ENCODE measurements at places on chromosomes 5 and 9.

GRCh38 chr5:40681363-40682153, 1.8 kb downstream of the PTGER4 start:
- no peak for DNase-seq

- no peak for DNase-seq
Observed at GRCh38 chr9:4124266-4124665, 175.6 kb downstream of the GLIS3 start.

- no peak for DNase-seq
Observed at GRCh38 chr9:7375013-7375511, 424.5 kb downstream of the DMAC1 start.

- DNase-seq = no peak
Observed at GRCh38 chr5:177330991-177331842, 19.5 kb upstream of the MXD3 start.

GRCh38 chr5:171494452-171495121, 75.1 kb downstream of the FGF18 start:
- no peak for DNase-seq

DNA sequence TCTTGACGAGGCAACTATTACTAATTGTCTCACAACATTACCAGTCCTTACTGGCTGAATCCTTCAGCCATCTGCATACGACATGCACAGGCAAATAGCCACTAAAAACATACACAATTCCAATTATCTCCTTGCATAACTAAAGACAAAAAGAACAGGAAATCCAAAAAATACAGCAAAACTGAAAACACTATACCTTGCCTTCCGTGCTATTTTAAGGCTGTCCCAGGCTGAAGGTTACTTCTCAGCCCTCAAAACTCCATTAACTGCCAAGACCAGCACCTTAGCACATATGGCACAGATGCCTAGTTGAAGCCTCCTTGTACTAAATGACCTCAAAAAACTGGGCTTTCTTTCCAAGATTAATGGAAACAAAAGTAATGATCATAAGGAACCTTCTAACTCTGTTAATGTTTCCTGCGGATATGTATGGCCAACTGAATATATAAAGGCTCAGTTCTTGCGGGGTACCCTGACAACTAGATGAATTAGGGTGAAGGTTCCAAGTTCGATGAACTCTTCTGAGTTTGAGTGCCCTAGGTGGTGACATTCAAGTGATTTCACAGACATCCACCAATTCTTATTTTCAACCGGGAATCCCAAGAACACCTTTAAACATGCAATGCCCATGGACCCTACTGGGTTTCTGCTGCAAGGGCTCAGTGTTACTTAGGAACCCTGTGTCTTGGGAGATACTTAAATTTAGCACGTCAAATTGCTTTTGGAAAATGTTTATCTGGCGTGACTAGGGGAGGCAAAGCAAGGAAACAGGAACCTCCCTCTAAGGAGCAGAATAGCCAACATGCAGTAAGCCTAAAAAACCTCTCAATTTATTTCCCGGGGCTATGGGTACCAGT, 455.3 kb downstream of the RAB3C start:
- no peak for DNase-seq

- no peak for DNase-seq
Observed at GRCh38 chr5:90095292-90096060, 314.1 kb downstream of the CETN3 start.

- DNase-seq = no peak
Observed at GRCh38 chr9:134546246-134546731, 95.3 kb upstream of the COL5A1 start.

DNA sequence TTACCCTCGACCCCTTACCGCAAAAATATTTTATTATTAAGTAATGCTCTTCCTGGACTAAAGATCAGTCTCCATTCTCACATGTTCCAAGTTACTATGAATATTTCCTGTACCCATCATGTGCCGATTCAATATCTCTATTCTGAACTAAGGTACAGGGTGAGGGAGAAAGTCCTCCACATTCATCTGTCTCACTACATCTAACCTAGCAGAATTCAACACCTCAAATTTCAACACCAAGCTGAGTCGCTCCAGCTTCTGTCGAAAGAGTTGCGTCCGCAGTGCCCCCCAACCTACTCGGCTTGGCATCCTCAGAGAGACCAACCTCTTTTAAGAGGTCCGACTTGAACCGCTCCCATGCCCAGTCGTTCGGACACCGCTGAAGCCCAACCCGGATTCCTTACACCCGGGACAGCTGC, 1.0 kb downstream of the CERT1 start:
- DNase-seq = no peak

DNA sequence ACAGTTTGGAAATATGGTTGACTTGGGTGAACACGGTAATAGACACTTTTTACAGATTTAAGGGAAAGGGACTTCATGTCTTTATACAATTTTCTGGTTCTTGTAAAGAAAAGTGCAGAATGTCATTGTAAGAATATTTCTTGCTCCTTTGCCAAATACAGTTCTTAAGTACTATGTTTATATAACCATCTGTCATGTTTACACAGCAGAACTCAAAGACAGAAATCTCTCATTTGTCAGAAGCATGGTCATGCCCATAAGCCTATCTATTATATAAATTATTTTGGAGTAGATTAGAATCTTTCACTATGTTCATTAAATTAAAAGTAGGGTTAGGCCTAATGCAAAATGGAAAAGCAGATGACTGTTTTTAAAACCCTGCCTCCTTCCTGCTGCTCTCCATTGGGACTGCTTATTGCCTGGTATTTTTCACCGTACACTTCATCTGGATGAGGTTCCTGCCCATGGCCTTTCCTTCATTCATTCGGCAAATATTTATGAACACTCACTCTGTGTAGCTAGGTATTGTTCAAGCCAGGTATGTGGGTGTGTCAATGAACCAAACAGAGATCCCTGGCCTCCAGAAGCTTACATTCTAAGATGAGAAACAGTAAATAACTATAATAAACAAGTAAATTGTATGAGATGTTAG, 558.1 kb downstream of the NR2F1-AS1 start:
- DNase-seq = no peak

DNA sequence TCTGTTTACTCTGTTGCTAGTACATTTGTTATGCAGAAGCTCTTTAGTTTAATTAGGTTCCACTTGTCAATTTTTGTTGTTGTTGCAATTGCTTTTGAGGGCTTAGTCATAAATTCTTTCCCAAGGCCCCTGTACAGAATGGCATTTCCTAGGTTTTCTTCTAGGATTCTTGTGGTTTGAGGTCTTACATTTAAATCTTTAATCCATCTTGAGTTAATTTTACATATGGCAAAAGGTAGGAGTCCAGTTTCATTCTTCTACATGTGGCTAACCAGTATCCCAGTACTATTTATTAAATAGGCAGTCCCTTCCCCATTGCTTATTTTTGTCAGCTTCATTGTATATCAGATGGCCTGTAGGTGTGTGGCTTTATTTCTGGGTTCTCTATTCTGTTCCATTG, 792.4 kb downstream of the PTPRD start:
- DNase-seq = no peak

DNA sequence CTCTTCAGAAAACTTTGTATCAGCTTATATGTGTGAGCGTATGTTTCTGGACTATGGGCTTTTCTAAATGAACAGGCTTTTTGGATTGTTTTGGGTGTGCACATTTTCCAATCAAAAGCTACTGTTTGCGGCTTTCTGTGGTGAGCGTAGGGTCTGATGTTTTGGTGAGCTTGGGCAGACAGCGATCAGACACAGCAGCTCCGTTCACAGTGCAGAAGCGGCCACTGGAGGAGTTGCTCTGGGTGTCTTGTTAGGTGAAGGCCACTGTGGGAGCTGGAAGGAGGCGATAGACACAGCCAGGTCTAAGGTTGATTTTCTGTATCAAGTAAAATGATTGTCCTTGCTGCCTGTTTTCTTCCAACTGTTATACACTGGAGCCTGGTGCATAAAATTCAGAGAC, 11.1 kb downstream of the PRRC2B start:
- DNase-seq = no peak

GRCh38 chr9:100697339-100697738, 119.5 kb downstream of the CAVIN4 start:
- no peak for DNase-seq

GRCh38 chr5:2639425-2639824, 112.1 kb downstream of the IRX2 start:
- DNase-seq = no peak

DNA sequence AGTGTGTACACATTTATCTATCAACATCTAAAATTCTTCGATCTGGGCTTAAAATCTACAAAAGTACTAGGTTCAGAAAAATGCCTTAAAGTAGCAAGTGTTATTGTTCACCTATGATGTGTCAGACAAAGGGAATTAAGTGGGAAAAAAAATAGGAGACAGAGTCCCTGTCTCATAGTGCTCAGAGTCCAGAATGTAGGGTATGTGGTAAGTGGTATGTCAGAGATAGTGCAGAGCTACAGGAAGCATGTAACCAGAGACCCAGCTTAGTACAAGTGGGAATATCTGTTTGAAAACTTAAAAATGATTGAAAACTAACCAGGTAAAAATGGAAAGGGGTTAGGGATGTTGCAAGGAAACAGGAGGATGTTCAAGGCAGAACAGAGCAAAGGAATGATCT, 482.8 kb downstream of the ELAVL2 start:
- no peak for DNase-seq

GRCh38 chr5:68454766-68455165, 239.2 kb downstream of the PIK3R1 start:
- DNase-seq = no peak

DNA sequence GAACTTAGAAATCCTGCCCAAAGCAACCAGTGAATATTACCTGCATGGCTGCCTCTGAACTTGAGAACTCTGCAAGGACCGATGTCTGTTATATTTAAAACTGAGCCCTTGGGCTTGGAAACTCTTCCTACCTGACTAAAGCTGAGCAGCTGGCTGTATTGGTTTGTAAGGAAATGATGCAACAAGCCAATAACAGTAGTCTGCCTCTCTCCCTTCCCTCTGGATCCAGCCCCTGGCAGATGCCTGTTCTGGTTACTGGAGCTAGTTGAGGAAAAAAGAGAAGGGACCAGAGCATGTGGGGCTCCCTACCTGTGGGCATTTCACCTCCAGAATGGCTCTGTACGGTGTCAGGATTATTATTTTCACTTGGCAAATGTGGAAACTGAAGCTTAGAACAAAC, 34.7 kb downstream of the SH3RF2 start:
- DNase-seq = no peak

- no peak for DNase-seq
Observed at GRCh38 chr5:129110742-129111141, 16.2 kb downstream of the ISOC1 start.

DNA sequence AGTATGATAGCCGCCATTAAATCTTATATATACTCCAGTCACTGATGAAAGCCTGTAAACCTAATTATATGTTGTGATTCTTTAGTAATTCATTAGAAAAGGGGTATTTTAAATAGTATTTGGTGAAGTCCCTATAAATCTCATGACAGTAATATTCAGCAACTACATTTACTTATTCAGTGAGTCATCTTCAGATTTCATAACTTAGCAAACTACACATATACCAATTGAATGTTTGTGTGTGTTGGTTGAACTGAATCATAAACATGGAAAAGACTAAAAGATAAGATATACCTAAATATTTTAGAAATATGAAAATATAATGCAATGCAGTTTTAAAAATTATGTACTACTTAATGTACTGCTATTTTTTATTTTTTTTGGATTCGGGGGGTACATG, 1050.4 kb downstream of the MAT2B start:
- no peak for DNase-seq

GRCh38 chr5:75653521-75653920, 42.3 kb downstream of the ANKDD1B start:
- DNase-seq = no peak

DNA sequence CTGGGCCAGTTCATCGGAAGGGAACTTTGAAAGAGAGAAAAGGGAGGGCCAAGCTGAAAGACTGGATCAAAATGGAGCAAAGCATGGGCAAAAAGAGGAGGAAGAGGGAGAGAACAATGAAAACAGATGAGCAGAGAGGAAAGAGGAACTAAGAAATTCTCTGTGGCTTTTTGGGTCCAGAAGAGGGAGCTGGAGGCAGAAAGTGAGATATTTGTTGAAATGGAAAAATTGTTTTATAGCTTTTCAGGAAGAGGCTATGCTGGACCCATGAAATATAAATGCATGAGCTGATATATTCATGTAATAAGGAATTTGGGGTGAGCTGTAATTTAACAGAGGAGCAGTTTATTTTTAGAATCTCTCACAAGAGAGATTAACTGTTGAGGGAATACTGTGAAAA, 457.3 kb downstream of the DMAC1 start:
- no peak for DNase-seq

- no peak for DNase-seq
Observed at GRCh38 chr5:113268232-113268631, 166.6 kb downstream of the TSSK1B start.

Measured in endothelial cell (in vitro differentiated cells).